ENCODE measurements at places on chromosomes 5 and 9.

GRCh38 chr9:14080959-14081542 lies 232.9 kb downstream of the NFIB start:
- DNase-seq, result no peak

- no peak for DNase-seq
Observed at GRCh38 chr9:126204197-126204596, 122.4 kb upstream of the MVB12B start.

DNA sequence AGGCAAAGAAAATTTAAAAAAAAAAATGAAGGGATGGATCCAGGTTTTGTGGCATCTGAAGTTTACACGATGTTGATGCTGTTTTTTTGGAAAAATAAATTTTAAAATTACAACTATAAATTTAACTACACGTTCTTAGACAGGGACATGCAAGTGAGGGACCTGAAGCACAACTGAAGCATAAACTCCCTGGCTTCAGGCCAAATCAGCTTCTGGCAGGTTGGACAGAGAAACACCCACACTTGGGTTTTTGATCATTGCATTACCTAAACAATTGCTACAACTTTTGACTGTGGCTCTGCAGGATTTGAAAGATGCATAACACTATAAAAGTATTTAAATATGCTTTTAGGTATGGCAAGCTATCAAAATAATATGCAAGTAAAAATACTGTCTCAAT lies 1318.3 kb upstream of the DMAC1 start:
- DNase-seq, result no peak

DNA sequence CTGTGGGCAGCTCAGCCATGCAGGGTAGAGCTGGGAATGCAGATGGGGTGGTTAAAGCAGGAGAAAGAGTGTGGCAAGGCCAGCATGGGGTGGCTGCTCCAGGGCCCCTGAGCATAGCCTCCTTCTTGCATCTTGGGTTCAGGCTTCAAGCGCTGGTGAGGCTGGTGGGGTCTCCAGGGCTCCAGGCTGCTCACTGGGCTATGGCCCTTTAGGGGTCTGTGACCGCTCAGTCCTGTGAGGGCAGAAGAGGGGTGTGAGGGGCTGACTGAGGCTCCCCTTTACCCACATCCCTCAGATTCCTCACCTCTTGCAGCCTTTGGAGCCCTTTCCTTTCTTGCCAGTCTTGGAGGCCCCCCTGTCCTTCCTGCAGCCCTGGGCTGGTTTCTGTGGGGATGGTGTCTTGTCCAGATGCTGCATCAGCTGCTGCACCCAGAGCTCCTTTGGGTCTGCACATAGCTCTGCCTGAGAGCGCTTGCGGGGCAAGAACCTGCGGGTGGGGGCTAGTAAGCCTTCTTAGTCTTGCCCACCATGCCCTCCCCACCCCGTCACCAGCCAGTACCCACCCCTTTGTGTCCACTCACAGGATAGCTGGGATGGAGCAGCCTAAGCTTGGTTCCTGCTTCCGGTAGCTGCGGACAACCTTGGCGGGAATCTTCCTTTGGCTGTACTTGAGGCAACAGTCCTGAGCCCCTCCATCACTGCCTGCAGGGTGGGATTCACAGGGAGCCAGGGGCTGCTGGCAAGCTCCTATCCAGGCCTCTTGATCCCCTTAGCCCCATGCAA lies 549 bp downstream of the CCL21 start:
- no peak for DNase-seq

DNA sequence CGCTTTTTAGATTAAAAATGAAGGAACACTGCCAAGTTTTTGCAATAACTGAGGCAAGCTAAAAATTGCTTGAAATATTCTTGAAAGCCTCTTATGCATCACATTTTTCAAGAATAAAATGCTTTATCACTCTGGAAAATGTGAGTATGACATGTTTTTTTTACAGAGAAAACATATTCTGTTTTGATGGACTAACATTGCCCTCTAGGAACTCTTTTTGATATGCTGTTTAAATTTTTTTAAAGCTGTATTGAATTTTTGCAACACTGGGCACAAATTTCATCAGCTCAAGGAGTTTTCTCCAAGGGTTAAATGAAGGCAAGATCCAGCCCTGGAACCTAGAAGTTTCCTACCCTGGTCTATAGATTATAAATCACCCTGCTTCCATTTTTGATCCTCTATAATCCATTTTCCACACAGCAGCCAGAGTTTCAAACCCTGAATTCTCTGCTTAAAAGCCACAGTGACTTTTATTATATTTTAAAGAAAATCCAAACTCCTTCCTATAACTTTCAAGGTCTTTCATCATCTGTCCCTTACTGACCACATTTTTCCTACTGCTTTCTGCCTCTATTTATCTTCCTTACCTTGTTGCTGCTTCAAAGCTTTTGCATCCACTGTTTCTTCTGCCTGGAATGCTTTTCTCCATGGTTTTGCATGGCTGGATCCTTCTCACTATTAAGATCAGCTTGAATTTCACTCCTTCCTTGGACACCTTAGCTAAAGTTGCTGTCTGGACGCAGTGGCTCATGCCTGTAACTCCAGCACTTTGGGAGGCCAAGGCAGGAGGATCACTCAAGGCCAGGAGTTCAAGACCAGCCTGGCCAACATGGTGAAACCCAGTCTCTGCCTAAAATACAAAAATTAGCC lies 60.9 kb downstream of the IL31RA start:
- DNase-seq, result no peak

DNA sequence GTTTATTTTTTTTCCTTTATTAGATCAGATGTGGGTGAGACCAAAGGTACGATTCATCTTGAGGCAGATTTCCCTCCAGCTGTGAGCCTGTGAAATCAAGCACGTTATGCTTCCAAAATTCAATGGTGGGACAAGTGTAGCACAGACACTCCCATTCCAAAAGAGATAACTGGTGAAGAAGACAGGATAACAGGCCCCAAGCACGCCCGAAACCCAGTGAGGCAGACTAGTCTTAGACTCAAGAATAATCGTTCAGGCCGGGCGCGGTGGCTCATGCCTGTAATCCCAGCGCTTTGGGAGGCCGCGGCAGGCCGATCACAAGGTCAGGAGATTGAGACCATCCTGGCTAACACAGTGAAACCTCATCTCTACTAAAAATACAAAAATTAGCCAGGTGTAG lies 36.8 kb upstream of the COL5A1 start:
- DNase-seq, result no peak

- no peak for DNase-seq
Observed at GRCh38 chr5:74625742-74626241, 14.7 kb downstream of the ENC1 start.

DNA sequence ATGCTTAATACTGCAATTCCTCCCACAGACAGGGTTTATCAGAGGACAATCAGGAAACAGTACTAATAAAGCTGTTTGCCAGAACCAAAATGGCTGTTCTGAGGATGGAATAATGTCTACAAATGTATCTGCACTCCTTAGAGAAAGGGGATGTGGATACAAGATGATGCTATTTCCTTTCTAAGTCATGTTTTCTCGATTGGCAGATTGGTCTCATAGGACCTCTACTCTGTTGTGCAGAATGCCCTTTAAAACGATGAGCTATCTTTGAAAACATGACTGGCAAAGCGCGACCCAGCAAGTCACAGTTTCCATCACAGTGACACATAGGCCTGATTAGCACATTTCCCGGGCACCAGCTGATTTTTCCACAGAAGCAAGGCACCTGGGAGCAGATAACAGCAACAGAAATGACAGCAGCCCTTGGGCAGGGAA lies 54.0 kb downstream of the AOPEP start:
- DNase-seq, result no peak

- no peak for DNase-seq
Observed at GRCh38 chr9:71681104-71681707, 87.1 kb downstream of the CEMIP2 start.

DNA sequence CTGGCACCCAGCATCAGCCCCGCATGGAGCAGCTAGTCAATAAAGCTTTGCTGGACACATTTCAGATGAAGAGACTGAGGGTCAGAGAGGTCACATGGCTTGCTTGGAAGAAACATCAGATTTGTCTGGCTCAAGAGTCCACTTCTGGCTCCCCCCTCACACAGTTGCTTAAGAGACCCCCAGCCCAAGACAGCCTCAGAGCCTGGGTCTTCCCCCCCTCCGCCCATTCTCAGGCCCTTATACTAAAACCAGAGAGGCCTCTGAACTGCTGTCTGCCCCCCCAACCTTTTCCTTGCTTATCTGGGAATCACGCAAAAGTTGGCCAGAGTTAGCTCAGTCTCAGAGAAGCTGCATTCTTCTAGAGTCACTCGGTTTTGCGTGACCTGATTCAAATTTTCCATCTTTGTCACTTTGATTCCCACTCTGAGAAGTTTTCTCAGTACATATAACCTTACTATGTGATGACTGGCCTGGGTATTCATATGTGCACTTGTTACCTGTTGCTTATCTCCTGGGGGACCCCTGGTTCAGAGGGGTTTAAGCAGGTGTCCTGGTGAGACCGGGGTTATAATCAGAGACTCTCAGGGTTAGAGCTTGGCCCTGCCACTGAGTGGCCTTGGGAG lies 145.4 kb upstream of the IER5L start:
- DNase-seq, result no peak

DNA sequence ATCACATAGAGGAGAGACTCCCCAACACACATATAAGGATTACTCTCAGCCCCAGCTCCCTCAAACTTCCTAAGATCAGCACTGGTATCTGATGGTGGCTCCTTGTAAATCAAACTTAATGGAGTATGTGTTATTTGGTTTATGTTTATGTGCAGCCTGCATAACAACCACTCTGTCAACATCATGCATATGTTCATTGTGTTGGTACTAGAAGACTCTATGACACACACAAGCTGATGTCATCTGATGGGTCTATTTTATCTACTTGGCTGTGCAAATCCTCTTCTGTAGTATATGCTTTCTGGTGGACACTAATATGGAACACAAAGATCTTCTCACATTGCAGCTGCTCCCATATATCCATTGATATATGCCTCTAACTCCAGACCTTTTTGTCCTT lies 134.0 kb upstream of the FAM174A start:
- no peak for DNase-seq

Data from T-helper 1 cell (primary cell).